ENCODE measurements at places on chromosomes 3 and 15. TPM values are rescaled to one million over a fixed set of nuclear protein-coding genes. Genes with fewer than 3 reads are reported as not detected.

DNA sequence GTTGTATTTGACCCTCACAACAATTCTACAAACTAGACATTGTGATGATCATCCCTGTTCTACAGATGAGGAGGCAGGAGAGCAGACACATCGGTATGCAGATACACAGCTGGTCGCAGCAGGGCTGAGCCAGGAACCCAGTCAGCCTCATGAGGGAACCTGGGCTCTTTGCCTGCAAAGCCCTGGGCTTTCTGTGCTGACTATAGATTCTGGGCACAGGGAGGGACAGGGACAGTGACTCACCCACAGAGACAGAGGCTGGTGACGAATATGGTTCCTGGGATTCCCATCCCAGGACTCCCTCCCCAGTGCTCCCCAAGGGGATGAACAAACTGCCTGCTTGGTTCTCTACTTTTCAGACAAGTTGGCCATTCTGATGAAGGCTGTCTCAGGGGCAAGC is 3.8 kb upstream of the CAMP start:
- DNase-seq: no peak

DNA sequence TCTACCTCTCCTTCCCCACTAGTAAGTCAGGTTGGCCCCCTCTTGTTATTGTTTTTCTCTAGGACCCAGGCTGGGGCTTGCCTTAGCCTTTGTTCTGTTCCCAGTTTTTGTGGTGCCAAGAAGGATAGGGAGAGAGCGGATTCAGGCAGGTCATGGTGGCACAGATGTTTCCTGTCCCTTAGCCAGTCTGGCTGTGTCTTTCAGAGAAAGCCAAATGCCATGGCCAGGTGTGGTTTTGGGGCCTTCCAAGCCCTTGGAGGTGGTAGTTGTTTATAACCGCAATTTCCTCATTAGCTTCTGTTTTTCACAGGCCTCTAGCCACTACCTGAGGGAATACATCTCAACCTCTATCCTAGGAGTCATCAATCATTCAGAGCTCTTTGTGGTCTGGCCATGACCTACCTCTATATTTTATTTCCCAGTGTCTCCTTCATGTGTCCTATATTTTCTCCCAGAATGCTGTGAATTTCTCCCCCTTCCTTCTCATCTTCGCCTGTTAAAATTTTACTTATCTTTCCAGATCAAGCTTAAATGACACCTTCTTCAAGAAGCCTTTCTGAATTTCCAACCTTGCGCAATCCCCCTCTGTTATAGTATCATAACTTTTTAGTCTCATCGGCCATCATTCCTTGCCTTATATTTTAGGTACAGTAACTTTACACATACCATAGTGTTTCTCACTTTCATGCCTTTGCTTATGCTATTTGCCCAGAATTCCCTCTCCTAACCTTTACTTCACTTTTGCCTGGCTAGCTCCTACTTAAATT is 38.2 kb downstream of the TIMP4 start:
- peak; percentile 60 for DNase-seq

- DNase-seq: no peak
Measured at GRCh38 chr3:96986241-96986640, 171.8 kb downstream of the EPHA6 start.

- DNase-seq: peak; percentile 39
Measured at GRCh38 chr3:184145111-184145524, 10.0 kb downstream of the EIF2B5 start.

DNA sequence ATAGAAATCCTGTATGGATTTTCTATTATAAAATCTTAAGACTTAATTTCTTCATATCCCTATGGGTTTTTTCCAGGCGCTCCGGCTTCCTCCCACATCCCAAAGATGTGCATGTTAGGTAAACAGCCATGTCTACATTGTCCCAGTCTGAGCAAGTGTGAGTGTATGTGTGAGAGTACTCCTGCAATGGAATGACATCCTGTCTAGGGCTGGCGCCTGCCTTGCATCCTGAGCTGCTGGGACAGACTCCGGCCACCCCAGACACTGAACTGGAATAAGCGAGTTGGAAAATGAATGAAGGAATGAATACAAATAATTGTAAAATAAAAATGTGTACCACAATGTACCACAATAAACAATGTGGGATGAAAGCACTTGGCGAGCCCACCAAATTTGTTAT is 69.2 kb downstream of the RFTN1 start:
- no peak for DNase-seq

DNA sequence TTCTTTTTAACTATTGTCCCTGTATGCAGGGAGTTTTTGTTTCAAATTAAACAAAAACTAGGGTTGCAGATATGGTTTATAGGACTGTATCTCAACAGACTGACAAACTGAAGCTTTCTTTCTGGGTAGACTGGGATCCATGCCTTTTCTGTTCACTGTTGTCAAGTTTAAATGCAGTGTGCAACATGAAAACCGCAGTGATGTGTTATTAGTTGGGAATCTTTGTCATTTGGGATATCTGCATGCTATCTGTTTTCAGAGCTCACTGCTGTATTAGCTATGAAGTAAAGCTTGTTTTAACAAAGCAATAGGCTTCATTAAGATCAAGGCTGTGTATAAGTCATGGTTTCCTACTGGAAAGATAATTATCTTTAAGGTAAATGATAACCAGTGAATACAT is 21.4 kb upstream of the MCF2L2 start:
- DNase-seq: no peak

DNA sequence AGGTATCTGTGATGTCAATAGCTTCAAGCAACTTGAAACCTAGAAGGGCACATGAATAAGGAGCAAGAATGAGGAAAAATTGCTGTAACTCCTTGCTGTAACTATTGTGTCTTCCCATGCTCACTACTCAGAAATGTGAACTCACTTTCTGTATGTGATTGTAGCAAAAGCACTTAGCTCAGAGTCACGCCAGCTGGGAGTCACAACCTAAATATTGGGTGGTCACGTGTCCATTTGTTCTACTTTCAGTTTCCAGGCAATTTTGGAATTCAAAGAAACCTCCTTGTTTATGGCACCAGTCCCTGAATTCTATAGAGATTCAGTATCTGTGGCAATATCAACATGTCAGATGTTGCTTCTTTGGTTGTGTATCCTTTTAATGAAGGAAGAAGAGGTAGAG is 241.6 kb upstream of the AZI2 start:
- DNase-seq: no peak

DNA sequence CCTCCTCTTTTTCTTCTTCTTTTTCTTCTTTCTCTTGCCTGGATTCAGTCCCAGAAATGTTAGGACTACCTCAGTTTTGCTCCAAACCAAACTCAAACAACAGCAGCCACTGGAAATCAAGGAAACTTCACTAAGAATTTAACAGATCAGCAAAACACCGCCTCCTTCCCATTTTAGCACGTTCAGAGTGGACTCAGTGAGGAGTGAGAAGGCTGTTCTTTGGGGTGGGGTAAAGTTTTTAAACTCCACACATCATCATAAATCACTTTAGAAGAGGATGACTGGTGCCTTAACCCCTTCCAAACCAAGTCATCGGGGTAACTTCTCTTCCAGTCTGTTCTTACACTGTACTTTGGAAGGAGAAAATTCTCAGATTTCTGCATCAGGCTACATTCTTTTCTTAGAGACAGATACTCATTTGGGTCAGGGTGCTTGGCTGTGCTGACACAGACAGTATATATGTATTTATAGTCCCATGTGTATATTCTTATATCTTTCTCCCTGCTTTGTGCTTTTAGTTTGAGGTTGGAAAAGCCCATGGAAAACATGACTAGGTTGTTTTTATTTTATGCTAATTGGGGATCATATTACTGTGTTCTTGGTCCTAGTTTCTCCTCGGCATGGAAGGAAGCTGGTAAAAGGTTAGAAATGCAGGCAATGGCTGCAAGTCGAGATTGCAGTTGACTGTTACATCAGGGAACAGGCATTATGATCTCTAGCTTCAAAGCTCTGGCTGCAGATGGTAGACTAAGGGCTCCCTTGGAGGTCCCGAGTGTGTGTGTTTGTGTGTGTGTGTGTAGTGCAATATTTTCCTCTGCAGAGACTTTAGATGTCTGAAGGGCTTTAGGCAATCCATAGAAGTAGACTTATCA is at the start of gene CCDC80:
CCDC80 (minus strand) TSS at position 214 of the 872 bp plus-strand sequence. CDS start 1,238 bp downstream, outside the sequence.
- peak; percentile 91 for DNase-seq

GRCh38 chr3:13073326-13074005 is at the start of gene IQSEC1:
IQSEC1 (minus strand) TSS chr3:13073429; CDS start chr3:13073014, 415 bp downstream.
- no peak for DNase-seq

GRCh38 chr15:54017251-54017650 is 39.0 kb downstream of the UNC13C start:
- no peak for DNase-seq

DNA sequence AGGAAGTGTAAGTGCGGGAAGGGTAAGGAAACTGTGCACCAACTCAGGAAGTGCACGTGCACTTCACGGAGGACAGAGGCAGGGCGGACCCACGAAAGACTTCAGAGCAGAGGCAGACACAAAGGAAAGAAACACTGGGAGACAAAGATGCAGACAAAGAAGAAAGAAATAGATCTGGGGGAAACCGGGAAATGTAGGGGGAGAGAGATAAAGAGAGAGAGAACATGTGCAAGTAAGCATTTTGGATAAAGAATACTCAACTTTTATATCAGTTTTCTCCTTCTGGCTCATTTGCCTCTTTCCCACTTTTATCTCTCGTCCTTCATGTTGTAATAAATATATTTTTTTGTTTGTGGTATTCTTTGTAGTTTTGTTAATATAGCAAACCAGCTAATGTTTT is 204.2 kb downstream of the WDR72 start:
- DNase-seq: peak; percentile 9

DNA sequence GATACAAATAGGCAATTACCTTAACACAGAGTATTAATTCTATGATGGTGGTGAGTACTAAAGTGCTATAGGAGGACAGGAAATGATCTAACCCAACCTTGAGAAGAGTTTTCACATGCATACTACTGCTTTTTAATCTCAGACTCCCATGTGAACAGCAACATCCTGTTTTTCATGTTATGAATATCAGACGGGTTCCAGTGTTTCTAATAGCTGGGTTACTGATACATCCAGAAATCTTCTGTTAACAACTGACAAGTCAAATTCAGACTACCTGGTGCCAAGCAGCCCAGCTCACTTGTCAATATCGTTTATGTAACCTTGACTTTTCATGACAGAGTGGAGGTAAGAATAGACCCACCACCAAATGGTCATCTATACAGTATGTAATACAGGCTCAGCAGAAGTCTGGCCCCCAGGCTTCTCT is 220.2 kb upstream of the COL8A1 start:
- peak; percentile 88 for DNase-seq

DNA sequence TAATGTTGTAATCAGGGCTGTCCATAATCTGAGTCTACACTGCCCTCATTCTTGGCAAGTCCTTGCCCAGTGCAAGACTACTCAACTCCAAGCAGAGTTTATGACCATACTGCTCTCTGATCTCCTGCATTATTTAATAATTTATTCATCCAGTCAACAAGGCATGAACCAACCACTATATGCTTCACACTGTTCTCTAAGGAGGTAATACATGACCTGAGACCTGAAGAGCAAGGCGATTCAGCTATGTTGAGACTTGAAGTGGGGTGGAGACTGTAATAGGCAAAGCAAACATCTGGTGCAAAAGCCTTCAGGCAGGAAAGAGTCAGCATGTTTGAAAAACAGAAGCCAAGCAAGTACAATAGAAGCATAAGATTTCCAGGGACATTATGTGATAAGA is 1362.8 kb downstream of the ROBO2 start:
- DNase-seq: no peak

- DNase-seq: no peak
Measured at GRCh38 chr3:25532431-25533162, 104.5 kb downstream of the RARB start.

DNA sequence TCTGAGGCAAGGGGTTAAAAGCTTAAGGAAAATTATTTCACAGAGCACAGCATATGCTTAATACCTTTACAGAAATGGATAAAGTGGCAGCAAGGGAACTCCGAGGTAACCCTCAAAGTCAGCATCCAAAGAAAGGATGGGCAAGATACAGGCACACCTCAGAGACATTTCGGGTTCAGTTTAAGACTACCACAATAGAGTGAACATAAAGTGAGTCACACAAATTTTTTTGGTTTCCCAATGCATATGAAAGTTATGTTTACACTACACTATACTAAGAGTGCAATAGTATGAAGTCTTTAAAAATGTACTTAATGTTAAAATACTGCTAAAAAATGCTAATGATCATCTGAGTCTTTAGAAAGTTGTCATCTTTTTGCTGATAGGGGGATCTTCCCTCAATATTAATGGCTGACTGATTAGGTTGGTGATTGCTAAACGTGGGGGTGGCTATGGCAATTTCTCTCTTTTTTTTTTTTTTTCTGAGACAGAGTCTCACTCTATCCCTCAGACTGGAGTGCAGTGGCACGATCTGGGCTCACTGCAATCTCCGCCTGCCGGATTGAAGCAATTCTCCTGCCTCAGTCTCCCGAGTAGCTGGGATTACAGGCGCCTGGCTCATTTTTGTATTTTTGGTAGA is 10.0 kb downstream of the UBR1 start:
- DNase-seq: no peak

DNA sequence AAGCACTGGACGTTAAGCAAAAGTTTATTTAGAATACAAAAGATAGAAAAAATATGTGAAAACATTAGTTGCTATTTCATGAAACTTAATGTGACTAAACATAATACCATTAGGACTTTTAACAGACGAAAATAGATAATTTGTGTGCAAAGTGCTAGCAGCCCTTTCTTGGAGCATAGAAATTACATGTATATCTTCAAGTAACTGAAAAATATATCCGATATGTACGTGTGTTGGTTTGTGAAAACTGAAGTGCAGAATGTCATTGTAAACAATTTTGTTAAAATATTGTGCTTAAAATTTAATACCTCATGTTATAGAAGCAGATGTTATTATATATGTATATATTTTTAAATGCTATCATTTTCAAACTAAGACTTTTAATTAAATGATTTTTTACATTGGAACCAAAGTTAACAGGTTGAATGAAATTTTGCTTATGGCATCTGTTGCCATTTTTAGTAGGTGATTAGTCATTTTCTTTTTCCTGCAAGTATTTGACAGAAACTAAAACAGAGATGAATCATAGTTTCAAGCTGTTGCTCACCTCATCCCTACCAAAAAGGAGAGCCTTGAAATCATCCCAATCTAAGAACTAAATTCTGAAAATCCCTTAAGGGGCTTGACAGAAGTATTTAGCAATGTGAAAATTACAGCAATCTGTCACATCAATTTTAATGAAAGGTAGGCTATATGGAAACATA is 334.8 kb downstream of the NAALADL2 start:
- peak; percentile 34 for DNase-seq

Gene NIT2
- 29.1 TPM for total RNA-seq

Gene SLC6A20
- not detected for total RNA-seq

Gene SLC22A14
- total RNA-seq: not detected

Gene VPS18
- 33.3 TPM for total RNA-seq

Gene PML
- total RNA-seq: 79.6 TPM

Gene GUCA1C
- not detected for total RNA-seq

Gene HGD
- total RNA-seq: 0.44 TPM

Gene ALDH1L1
- total RNA-seq: not detected

Gene ANKUB1
- not detected for total RNA-seq

Gene CCR5
- not detected for total RNA-seq

Gene GOLGA8G
- total RNA-seq: not detected

Gene SLCO2A1
- total RNA-seq: 1.4 TPM

Gene ADAMTS7
- total RNA-seq: 64.7 TPM

Gene PAK6
- total RNA-seq: not detected

Gene TRAT1
- total RNA-seq: not detected

Measured in endothelial cell of umbilical vein (primary cell).